Gastroesophageal sphincter (tissue), 4 donors: ENCODE measurements at places on chromosomes 2 and 18.
A peak's percentile ranks its signal among the peaks of the same experiment; 100 is the strongest.

DNA sequence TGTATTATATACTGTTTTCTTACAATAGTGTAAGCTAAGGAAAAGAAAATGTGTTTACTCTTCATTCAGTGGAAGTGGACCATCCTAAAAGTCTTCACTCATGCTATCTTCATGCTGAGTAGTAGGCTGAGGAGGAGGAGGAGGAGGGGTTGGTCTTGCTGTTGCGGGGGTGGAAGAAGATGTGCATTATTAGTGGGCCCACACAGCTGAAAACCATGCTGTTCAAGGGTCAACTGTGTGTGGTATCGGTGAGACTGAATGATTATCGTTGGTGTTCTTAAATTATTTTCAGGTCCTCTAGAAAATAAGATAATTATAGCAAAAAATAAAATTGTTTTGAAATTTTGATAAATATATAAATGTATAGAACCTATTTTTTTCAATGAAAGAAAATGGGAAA is 22.0 kb downstream of the INSIG2 start:
- ATAC-seq: no peak

- no peak for ATAC-seq
Measured at GRCh38 chr18:61827591-61827990, 65.2 kb downstream of the RNF152 start.

DNA sequence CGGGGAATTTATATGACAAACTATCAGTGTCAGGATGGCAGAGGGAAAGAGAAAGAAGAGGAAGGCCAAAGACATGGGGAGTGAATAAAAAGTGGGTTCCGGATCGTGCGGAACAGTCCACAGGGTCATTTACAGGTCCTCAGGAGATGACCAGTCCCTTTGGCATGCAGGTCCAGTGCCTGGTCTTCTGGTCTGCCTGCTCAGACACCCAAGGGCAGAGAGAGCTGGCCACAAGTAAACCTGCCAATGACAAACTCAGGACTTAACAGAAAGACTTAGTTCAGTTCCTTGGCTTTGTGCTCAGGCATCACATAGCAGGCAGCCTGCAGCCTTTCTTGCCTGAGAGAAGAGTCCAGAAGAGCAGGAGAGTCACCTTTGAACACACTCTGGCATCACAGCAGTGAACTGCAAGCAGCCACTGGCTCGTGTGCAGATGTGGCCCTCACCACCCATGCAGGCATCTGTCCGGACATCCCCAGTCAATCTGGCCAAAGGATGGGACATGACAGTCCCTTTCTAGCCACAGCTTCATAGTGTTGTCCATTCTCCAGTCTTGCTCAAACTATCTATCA is 14.0 kb downstream of the TMEM127 start:
- ATAC-seq: peak; percentile 54

DNA sequence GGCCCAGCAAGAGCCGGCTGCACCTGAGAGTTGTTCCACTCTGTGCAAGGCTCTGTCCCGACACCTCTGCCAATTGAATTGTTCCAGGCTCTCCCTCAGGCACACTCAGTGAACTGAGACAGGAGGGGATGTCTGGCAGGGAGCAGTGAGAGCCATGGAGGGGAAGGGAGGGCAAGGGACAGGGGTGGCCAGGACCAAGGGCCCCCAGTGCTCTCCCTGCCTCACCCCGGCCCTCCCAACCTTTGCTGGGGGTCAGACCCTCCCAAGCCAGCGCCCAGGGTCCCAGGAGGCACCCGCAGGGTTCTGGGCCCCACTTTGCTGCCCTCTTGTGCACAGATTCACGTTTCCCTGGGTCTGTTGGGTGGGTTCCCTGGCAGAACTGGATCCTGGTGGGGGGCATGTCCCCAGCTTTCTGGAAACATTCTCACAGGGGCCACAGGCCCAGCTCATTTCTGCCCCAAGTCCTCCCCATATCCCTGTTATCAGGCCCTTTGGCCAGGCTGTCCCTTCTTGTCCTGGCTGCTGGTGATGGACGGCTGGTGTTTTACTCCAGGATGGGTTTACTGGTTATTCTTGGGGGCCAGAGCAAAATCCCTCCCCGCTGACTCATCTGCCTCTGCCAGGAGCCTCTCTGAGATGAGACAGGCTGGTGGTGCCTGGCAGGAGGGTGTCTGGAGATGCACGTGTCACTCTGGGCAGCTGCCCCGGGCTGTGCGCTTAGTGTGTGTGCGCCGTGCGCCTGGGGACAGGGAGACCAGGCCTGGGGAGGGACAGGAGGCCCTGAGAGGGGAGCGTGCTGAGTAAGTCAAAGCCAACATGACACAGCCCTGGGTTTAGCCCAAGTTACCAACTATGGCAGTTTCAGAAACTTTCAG is 136.5 kb upstream of the CTDP1 start:
- no peak for ATAC-seq

GRCh38 chr2:228197504-228197903 is 16.0 kb upstream of the SPHKAP start:
- ATAC-seq: no peak

GRCh38 chr2:19201911-19202462 is 156.4 kb downstream of the OSR1 start:
- no peak for ATAC-seq

- peak; percentile 93 for ATAC-seq
Measured at GRCh38 chr2:223465793-223466192, 136.4 kb downstream of the SCG2 start.
